ENCODE measurements at places on chromosomes 3 and 15. TPM values are rescaled to one million over a fixed set of nuclear protein-coding genes. Genes with fewer than 3 reads are reported as not detected.

The ASB14 gene
- not detected for total RNA-seq

DNA sequence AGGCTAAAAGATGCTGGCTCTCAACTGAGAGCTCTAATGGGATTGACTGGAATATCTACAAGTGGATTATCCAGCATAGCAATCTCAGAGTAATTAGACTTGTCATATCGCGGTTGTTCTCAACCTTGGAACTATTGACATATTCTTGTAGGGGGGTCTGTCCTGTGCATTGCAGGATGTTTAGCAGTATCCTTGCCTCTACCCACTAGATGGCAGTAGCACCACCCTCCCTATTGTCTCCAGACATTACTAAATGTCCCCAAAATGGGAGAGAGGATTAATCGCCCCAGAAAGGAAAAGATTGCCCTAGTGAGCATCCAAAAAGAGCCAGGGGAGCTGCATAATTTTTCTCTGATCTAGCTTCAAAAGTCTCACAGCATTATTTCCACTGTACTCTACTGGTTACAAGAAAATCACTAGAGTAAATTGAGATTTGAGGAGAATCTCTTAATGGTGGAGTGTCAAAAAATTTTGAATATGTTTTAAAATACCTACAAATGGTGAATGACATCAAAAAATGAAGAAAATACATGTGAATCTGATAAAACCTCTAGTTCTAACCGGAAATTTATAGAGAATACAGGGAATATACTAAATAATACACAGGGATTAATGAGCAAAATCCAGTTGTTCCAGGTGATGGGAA lies 388.2 kb upstream of the AGTR1 start:
- no peak overlapping the region for H3K27ac ChIP-seq
- no peak overlapping the region for H3K4me3 ChIP-seq
- H3K27me3 ChIP-seq, result no peaks in the 10 kb centered on the region

The HHLA2 gene
- not detected for total RNA-seq

The RFX7 gene
- total RNA-seq, result 34.1 TPM

GRCh38 chr15:77038312-77039216 lies 32.3 kb downstream of the TSPAN3 start:
- H3K36me3 ChIP-seq, result no peaks in the 10 kb centered on the region
- peak overlapping the region; percentile 33 for H3K27ac ChIP-seq
- peaks cover 13% of the 10 kb centered on the region for H3K27me3 ChIP-seq
- H3K4me3 ChIP-seq, result no peak overlapping the region
- DNase-seq, result no peak
- H3K4me1 ChIP-seq, result peaks cover 2% of the 10 kb centered on the region

The ZPLD1 gene
- total RNA-seq, result not detected

GRCh38 chr3:98110550-98110908 lies 20.0 kb upstream of the OR5H1 start:
- no peaks in the 10 kb centered on the region for H3K4me1 ChIP-seq
- H3K27ac ChIP-seq, result no peak overlapping the region
- DNase-seq, result no peak
- H3K36me3 ChIP-seq, result no peaks in the 10 kb centered on the region

The SCAMP2 gene
- total RNA-seq, result 35.6 TPM

The CHRNB4 gene
- 71.6 TPM for total RNA-seq

DNA sequence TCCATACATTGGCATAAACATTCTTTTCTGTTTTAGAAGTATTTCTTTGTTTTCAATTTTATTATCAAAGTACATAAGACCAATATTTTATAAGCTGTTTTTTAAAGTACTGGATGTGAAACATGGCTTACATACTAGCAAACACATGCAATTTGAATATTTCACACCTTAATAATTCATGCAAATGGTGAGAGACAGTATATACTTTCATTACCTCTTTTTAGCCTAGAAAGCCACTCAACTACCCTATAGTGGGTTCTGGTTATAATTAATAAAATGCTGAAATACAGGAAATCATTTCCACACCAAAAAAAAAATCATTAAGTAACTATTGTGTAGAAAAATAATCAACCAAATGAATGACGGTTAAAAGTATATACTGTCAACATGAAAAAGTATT lies 38.5 kb upstream of the MELTF start:
- no peaks in the 10 kb centered on the region for H3K36me3 ChIP-seq
- DNase-seq, result no peak
- H3K4me3 ChIP-seq, result no peak overlapping the region
- H3K4me1 ChIP-seq, result no peaks in the 10 kb centered on the region
- H3K27me3 ChIP-seq, result no peaks in the 10 kb centered on the region
- H3K27ac ChIP-seq, result no peak overlapping the region

DNA sequence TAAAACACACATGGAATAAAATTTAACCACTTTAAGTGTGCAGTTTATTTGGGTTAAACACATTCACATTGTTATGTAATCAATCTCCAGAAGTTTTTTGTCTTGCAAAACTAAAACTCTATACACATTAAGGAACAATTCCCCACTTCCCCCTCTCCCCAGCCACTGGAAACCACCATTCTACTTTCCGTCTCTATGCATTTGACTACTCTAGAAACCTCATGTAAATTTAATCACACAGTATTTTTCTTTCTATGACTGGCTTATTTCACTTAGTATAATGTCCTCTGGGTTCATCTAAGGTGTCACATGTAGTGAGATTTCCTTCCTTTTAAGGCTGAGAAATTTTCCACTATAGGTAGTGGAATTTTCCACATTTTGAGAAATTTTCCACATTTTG lies 568.7 kb upstream of the UBE2E2 start:
- H3K4me3 ChIP-seq, result no peak overlapping the region
- H3K36me3 ChIP-seq, result no peaks in the 10 kb centered on the region
- no peak for DNase-seq
- H3K4me1 ChIP-seq, result peaks cover 1% of the 10 kb centered on the region
- no peak overlapping the region for H3K27ac ChIP-seq

The MORC1 gene
- not detected for total RNA-seq

The TMEM202 gene
- not detected for total RNA-seq

The GPR171 gene
- total RNA-seq, result not detected

The GP5 gene
- 0.15 TPM for total RNA-seq

- no peak overlapping the region for H3K27ac ChIP-seq
- H3K36me3 ChIP-seq, result no peaks in the 10 kb centered on the region
- peaks cover 2% of the 10 kb centered on the region for H3K27me3 ChIP-seq
- H3K4me3 ChIP-seq, result no peak overlapping the region
- no peak for DNase-seq
Measured at GRCh38 chr3:155034786-155035185, 45.3 kb upstream of the MME start.

- H3K27ac ChIP-seq, result no peak overlapping the region
- H3K4me1 ChIP-seq, result peaks cover 7% of the 10 kb centered on the region
- H3K4me3 ChIP-seq, result no peak overlapping the region
- no peak for DNase-seq
Measured at GRCh38 chr15:88990185-88990679, 77.1 kb upstream of the MFGE8 start.

The SLC6A20 gene
- not detected for total RNA-seq

The DUOXA2 gene
- not detected for total RNA-seq

The PEX5L gene
- total RNA-seq, result 41.0 TPM

GRCh38 chr3:123151251-123151705 lies 50.5 kb upstream of the SEC22A start:
- H3K4me1 ChIP-seq, result peaks cover 48% of the 10 kb centered on the region
- no peaks in the 10 kb centered on the region for H3K27me3 ChIP-seq
- no peaks in the 10 kb centered on the region for H3K36me3 ChIP-seq
- H3K27ac ChIP-seq, result peak overlapping the region; percentile 65

DNA sequence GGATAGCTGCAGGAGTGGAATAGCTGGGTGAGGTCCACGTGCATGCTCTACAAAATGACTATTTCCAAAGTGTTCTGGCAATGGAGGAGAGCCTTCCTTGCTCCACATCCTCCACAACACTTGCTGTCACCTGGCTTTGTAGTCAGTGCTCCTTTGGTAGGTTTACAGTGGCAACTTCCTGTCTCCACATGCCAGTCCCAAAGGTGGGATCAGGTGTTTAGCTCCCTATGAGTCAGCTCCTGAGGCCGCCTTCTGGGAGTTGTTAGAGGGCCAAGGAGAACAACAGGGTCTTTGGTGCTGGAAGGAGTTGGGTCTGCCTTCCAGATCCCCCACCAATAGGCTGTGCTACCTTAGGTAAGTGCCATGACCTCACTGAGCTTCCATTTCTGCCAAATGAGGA lies 15.3 kb upstream of the LIMD1 start:
- no peak for DNase-seq
- H3K27ac ChIP-seq, result no peak overlapping the region
- H3K36me3 ChIP-seq, result no peaks in the 10 kb centered on the region
- H3K27me3 ChIP-seq, result peaks cover 2% of the 10 kb centered on the region
- H3K4me1 ChIP-seq, result peaks cover 9% of the 10 kb centered on the region

The KIF7 gene
- total RNA-seq, result 9.3 TPM

DNA sequence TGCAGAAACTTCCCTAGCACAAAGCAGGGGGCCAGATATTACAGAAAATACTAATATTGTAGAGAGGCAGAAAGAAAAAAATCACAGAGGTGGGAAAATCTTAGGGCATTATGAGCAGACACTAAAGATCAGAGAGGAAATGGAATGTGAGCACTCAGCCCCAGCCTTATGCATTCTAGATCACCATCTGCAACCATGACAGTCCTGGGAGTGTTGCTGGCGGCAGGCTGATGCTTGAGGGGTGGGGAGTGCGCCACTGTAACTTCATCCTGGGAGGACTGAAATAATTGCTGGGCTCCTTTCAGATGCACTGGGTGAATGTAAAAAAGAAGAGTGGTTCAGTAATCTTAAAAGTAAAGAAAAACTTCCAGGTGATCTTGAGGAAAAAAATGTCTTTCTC lies 427.6 kb upstream of the SEMA6D start:
- H3K4me3 ChIP-seq, result peak overlapping the region; percentile 65
- H3K27ac ChIP-seq, result peak overlapping the region; percentile 93
- peak; percentile 59 for DNase-seq
- peaks cover 4% of the 10 kb centered on the region for H3K36me3 ChIP-seq
- peaks cover 50% of the 10 kb centered on the region for H3K4me1 ChIP-seq

GRCh38 chr3:172288651-172289050 lies 159.6 kb downstream of the GHSR start:
- no peaks in the 10 kb centered on the region for H3K27me3 ChIP-seq
- no peaks in the 10 kb centered on the region for H3K36me3 ChIP-seq
- H3K4me3 ChIP-seq, result no peak overlapping the region
- no peak for DNase-seq
- H3K27ac ChIP-seq, result no peak overlapping the region
- H3K4me1 ChIP-seq, result peaks cover 11% of the 10 kb centered on the region

DNA sequence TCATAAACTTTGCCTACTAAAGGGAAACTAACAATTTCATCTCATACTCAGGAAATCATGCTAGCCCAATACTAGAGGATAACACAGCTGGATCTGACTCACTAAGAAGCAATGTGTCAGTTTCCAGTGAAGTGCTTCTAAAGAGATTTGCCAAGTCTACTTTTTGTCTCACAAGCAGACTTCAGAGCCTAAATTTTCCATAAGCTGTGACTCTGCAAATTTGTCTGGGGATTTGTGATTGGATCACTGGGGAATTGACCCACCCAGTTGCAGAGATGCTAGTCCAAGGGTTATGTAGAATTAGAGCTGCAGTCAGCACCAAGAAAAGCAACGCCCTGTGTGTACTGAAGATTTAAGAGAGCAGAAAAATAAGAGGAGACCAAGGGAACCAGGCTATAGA lies 647.1 kb downstream of the NTRK3 start:
- no peak for DNase-seq
- peaks cover 3% of the 10 kb centered on the region for H3K4me1 ChIP-seq
- no peaks in the 10 kb centered on the region for H3K27me3 ChIP-seq
- no peak overlapping the region for H3K4me3 ChIP-seq

- no peaks in the 10 kb centered on the region for H3K27me3 ChIP-seq
- no peaks in the 10 kb centered on the region for H3K36me3 ChIP-seq
- no peaks in the 10 kb centered on the region for H3K4me1 ChIP-seq
- H3K4me3 ChIP-seq, result no peak overlapping the region
- no peak overlapping the region for H3K27ac ChIP-seq
- DNase-seq, result no peak
Measured at GRCh38 chr3:110814170-110815007, 257.2 kb upstream of the NECTIN3 start.

DNA sequence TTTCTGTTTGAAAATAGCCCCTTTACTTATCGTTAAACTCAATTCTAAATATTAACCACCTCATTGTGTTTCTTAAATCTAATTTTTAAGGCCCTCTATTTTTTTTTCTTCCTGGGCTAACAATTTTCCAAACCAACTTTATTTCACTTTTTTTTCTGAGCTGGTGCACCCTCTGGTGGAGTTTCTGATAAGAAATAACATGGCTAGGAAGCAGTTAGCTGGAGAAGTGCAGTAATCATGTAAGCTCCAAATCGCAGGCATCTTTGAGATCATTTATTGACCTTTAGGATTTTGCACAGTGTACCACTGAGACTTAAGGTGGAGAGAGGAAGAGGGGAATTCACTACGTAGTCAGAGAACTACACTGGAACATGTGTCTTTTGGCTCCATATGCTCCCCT lies 6.4 kb downstream of the TMEM207 start:
- no peak for DNase-seq
- H3K4me3 ChIP-seq, result no peak overlapping the region
- no peaks in the 10 kb centered on the region for H3K36me3 ChIP-seq
- no peak overlapping the region for H3K27ac ChIP-seq
- no peaks in the 10 kb centered on the region for H3K27me3 ChIP-seq

The CD200 gene
- 67.9 TPM for total RNA-seq

GRCh38 chr3:37863949-37864822 lies 2.5 kb downstream of the CTDSPL start:
- H3K36me3 ChIP-seq, result no peaks in the 10 kb centered on the region
- no peak overlapping the region for H3K27ac ChIP-seq
- DNase-seq, result no peak
- peaks cover 17% of the 10 kb centered on the region for H3K27me3 ChIP-seq

- H3K27me3 ChIP-seq, result no peaks in the 10 kb centered on the region
- no peaks in the 10 kb centered on the region for H3K36me3 ChIP-seq
- DNase-seq, result no peak
- H3K4me1 ChIP-seq, result peaks cover 3% of the 10 kb centered on the region
- no peak overlapping the region for H3K27ac ChIP-seq
Measured at GRCh38 chr3:193157051-193157450, 84.0 kb upstream of the PLAAT1 start.

DNA sequence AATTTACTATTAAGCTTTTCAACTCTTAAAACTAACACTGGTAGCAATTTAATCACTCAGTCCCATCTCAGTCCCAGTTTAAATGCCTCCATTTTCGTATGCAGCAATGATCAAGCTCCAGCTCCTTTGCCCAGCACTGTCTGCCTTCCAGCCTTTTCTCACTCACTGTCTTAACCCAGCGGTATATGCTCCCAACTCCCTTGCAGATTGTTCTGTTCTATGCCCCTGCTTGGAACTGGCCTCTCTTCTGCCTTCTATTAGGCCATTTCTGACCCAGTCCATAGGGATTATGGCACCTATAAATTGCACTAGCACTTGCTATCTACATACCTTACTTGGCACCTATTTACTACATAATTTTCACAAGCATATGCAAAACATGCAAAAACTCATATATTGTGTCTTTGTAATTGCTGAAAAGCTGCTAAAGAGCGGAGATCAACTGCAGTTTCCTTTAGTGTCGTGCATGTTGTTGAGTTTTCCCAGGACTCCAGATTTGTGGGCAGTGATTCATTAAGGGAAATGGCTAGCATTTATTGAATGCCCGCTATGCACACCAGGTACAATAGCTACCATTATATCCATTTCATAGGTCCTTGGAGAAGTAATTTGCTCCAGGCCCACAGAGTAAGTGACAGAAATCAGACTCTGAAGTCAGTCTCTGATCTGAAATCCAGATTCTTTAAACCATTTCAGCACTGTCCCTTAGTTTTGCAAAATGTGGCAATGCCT lies 24.4 kb downstream of the CRBN start:
- no peak overlapping the region for H3K4me3 ChIP-seq
- H3K36me3 ChIP-seq, result no peaks in the 10 kb centered on the region
- no peak for DNase-seq
- H3K27ac ChIP-seq, result no peak overlapping the region
- H3K4me1 ChIP-seq, result no peaks in the 10 kb centered on the region

The RNF7 gene
- 95.0 TPM for total RNA-seq

GRCh38 chr3:42891042-42891441 lies 14.9 kb upstream of the ZNF662 start:
- no peaks in the 10 kb centered on the region for H3K4me1 ChIP-seq
- no peak overlapping the region for H3K4me3 ChIP-seq
